Fibroblast of skin of right biceps (primary cell): ENCODE measurements at places on chromosomes 1 and 21.
A peak's percentile ranks its signal among the peaks of the same experiment; 100 is the strongest.

DNA sequence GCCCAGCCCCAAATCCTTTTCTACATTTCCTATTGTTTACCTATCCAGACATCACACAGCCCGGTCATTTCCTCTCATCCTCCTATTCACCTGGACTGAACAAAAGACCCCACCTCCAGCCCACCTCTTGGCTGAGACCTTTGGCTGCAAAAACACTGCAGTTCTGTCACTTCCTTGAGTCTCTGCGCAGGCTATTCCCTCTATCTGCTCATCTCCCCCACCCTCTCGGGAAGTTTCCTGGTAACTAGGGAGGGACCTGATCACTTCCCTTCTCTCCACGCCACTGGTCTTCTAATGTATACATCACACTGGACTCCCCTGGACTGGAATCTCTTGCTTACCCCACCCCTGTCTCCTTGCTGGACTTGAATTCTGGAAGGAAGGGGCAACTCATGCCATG lies 5.3 kb downstream of the HTR1D start:
- DNase-seq = no peak

GRCh38 chr1:39132505-39133339 lies 71.8 kb upstream of the MACF1 start:
- DNase-seq = peak; percentile 69

GRCh38 chr1:179229214-179230140 lies at the start of gene ABL2:
ABL2 (minus strand) TSS chr1:179229677; CDS start chr1:179229397, 280 bp downstream.
- peak; percentile 60 for DNase-seq

- no peak for DNase-seq
Measured at GRCh38 chr1:237013608-237014007, 9.4 kb upstream of the MT1HL1 start.

GRCh38 chr1:119870917-119871596 lies 25.3 kb downstream of the ADAM30 start:
- peak; percentile 76 for DNase-seq

GRCh38 chr1:115452600-115453329 lies 114.7 kb upstream of the NGF start:
- peak; percentile 61 for DNase-seq

- no peak for DNase-seq
Measured at GRCh38 chr1:147791876-147792275, 31.5 kb upstream of the GJA5 start.

DNA sequence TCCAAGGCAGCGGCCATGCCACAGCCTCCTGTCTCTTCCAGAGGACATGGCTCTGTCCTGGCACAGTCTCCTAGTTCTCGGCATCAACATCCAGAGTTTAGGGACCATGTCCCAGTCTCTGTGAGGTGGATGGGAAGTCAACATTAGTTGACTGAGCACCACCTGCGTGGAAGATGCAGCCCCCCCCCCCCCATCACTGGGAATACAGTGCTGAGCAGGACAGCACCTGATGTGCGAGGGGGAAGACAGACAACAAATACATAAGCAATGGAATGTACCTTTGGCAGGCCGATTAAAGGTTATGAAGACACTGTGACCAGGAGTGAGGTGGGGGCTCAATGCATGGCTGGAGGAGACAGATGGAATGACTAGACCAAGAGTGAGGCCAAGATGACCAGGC lies 26.6 kb downstream of the KNCN start:
- no peak for DNase-seq

GRCh38 chr1:106975944-106976343 lies 80.5 kb upstream of the PRMT6 start:
- no peak for DNase-seq

DNA sequence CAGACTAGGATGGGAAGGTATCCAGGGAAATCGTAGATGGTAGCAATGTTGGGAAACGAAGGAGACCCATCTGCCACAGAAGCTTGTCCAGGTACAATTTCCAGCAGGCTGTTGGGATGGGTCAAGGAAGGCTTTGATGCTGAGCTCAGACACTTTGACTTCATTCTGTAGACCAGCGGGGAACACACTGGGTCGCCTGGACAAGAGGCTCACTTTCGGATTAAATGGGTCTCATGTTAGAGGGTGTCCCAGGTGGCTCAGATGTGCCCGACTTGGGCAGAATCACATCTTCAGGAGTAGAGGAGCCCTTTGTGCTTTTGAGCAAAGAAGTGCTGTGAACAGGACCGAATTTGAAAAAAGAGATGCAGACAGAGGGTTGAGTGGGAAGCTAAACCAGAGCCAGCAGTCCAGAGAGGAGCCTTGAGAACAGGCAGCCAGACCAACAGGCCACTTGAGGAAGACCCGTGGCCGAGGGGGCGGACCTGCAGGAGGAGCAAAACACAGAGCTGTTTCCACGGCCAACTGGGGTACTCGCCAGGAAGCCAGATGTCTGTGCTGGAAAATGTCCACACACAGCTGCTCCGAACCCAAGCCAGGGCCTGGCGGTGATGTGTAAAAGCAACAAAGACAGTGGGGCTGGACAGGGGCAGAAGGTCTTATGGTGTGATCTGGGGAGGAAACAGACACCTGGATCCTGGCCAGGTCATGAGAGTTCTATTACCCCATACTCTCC lies 146.9 kb downstream of the AJAP1 start:
- DNase-seq = no peak

DNA sequence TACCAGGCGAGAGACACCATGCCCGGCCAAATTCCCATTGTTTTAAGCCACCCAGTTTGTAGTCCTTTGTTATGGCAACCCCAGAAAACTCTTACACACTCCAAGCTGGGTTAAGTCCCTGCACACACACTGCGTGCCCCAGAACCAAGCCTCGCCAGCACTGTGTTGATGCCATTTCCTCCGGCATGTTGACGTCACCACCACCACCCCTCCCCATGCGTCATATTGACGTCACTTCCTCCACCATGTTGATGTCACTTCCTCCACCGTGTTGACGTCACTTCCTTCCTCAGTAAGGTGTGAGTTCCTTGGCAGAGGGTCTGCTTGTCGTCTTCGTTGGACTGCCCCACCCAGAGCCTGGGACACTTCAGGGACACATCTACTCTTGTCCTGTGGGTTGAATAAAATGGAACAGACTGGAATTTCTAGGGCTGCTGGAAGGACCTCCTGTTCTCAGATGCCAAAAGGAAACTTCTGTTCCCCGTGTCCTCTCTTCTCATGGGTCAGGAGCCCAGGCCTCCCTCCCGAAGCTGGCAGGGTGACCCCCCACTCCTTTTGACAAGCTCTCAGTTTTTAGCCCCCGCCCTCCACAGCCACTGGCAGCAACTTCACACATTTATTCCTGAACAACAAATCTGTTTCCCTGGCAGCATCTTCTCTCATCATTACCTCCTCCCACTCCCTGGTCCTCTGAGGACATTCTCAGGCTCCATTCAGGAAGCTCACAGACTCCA lies 643.3 kb downstream of the NPHP4 start:
- DNase-seq = no peak

DNA sequence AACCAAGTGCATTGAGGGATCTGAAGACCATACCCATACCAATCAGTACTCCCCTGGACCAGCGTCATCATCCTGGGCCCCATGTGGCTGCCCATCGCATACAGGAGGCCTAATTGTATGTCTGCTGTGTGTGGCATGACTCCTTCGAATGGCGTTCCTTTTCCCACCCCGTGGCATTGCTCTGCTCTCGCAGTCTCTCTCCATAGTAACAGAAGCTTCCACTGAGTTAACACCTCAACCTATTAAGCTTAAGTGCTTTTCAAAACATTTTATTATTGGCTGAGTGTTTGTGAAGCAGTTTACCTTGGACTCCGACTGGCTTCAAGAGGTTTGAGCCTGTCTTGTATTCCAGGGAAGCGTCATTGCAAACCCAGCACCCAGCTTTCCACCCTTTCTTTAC lies 187.1 kb upstream of the LMO4 start:
- no peak for DNase-seq

- no peak for DNase-seq
Measured at GRCh38 chr1:48940962-48941732, 164.5 kb upstream of the BEND5 start.

DNA sequence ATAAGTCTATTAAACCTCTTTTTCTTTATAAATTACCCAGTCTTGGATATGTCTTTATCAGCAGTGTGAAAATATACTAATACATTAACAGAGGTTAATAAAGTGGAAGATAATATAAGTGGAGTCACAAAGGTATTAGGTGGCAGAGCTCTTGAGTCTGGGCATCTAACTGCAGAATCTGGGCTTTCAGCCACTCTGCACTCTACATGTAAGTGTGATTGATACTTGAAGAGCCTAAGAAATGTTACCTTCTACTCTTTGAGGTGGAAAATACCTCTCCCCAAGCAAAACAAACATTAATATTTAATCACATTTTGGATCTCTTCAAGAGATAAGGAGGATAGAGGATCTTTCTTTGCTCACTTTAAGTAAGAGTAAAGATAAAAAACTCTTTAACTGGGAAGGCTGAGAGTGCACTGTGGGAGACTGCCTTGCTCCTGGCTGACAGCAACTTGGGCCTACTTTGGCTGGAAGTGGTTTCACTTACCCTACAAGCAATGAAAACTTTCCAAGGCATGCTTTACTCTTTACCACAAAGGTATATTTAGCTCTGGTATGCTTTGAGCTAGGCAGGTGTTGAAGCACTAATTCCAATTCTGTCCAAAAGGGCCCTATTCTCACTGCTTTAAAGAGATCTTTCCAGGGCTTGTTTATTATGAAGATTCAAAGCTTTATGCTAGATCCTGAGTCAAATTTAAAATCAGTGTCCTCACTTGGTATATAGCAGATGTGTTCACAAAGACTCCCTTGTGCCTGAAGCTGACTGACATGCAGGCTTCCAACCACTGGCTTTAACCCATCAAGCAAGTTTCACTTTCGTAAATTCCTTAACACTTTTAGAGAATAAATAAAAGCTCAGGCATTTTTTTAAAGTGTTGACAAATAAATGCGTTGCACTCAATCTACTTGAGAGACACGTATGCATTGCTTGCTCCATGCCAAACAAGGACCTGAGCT lies 245.3 kb upstream of the ZP4 start:
- no peak for DNase-seq

- peak; percentile 95 for DNase-seq
Measured at GRCh38 chr1:9890224-9890731, 19.8 kb downstream of the CTNNBIP1 start.

DNA sequence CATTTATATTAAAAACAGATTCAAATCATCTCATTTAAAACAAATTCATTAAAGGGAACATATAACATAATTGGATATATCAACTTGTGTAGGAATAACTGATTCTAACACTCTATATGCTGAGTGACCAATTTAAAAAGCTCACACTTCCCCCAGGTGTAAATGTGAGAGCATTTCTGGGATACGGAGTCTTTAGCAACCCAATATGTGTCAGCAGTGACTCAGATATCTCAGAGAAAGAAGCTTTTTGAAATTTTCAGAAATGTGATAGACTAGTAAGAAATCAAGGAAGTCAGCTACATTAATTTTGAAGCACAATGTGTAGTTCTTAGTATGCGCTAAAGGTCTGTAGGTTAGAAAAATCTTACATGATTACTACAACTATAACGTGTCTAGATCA lies 87.9 kb upstream of the SERTAD4 start:
- no peak for DNase-seq
